ENCODE measurements at places on chromosomes 6 and 20.

GRCh38 chr6:62623846-62624532 is 338.0 kb upstream of the KHDRBS2 start:
- DNase-seq: no peak

GRCh38 chr6:121849477-121849876 is 414.0 kb downstream of the GJA1 start:
- no peak for DNase-seq

- no peak for DNase-seq
Observed at GRCh38 chr20:45341939-45342854, 6.0 kb downstream of the SDC4 start.

- DNase-seq: no peak
Observed at GRCh38 chr6:158366363-158366762, 54.1 kb downstream of the TULP4 start.

GRCh38 chr6:126947070-126947469 is 171.4 kb upstream of the RSPO3 start:
- DNase-seq: no peak
